T-helper 17 cell (primary cell): ENCODE measurements at places on chromosomes 2 and 18. TPM values are rescaled to one million over a fixed set of nuclear protein-coding genes. Genes with fewer than 3 reads are reported as not detected.

The NDC80 gene
- total RNA-seq: 9.6 TPM

The POLR1A gene
- 17.7 TPM for total RNA-seq

- DNase-seq: no peak
These were observed 453.2 kb downstream of the PTPRM start for GRCh38 chr18:8020132-8020846.

The NRP2 gene
- 3.1 TPM for total RNA-seq

The ICA1L gene
- 2.4 TPM for total RNA-seq

DNA sequence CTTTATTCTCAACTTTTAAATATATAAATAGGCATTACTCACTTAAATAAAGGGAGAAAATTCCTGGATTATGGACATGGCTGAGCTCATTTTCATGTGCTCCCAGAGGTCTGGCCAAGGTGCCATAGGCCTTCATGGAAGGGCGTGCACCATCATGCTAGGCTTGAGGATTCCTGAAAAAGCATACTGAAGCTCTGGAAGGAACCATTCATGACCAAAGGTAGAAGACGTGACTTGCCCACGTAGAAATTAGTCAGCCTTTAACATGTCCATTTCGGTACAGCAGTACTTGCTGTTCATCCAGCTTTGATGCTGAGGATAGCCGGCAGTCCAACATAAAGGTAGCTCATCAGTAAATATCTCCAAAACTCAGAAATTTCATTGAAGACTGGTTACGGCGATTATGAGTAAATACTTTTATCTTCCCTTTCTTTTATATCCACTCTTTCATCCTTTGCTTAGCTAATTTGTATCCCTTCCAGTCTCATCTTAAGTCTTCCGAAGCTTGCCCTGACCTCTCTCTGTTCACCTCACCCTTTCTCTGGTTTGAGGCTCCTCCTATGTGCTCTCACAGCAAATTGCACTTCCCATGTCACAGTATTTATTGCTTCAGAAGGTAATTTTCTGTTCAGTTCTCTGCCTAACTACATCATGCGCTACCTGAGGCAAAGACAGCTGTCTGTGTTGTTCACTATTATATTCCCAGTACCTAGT, 32.3 kb upstream of the ASNSD1 start:
- no peak for DNase-seq

DNA sequence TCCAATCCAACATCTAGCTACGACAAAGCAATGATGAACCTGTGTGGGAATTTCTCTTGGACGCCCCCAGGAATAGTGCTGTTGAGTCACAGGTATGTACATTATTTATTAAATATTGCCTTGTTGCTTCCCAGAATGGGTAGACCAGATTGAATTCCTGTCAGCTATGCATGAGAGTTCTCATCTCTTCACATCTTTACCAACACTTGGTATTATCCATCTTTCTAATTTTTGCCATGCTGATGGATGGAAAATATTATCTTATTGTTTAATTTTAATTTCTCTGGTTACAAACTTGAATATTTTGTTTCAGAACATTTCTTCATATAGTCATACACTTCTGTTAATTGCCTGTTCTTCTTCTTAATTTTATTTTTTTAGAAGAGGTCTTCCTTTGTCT, 9.6 kb upstream of the RAB10 start:
- no peak for DNase-seq

- DNase-seq: no peak
These were observed 9.5 kb upstream of the KIF5C start for GRCh38 chr2:148865512-148865911.

DNA sequence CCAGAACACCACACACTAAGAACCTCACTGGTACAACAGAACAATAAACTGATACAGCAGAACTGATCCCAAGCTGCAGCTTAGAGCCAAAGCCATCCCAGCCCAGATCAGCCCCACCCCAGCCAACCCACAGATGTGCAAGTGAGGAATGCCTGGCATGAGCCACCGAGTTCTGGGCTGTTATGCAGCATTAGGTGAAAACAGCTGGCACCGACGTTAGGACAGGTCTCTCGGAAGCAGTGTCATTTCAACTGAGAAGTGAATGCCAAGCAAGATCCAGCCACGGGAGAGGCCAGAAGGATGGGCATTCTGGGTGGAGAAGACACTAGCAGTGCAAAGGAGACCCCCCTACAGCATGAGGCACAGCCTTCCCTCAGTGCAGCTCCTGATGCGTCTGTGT, 38.9 kb downstream of the ADCY3 start:
- no peak for DNase-seq

- DNase-seq: no peak
These were observed 111.5 kb downstream of the MCFD2 start for GRCh38 chr2:46803911-46804670.

The TCF23 gene
- total RNA-seq: not detected

DNA sequence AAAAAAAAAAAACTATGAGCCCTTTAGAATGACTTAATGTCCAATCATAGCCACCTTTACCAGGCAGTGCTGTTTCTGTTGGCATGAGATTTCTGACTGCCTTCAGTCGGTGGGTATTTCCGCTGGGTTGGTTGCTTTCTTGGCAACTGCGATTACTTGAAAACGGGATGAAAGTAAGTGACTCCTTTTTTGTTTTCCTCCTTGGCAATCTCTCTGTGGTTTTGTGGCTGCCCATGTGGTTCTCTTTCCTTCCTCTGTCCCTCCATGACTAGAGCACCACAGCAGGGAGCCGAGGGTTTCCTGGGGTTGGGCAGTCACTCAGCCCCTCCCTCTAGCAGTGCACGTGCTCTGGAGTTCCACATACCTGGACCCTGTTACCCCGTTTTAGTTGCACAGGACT, 112.1 kb downstream of the KLHL29 start:
- no peak for DNase-seq

- no peak for DNase-seq
These were observed 79.4 kb upstream of the FOSL2 start for GRCh38 chr2:28313220-28313784.

The CHMP1B gene
- 98.5 TPM for total RNA-seq

The GULP1 gene
- not detected for total RNA-seq

GRCh38 chr18:26417190-26417589, 131.2 kb downstream of the KCTD1 start:
- DNase-seq: no peak

The ZNF521 gene
- total RNA-seq: 1.1 TPM

DNA sequence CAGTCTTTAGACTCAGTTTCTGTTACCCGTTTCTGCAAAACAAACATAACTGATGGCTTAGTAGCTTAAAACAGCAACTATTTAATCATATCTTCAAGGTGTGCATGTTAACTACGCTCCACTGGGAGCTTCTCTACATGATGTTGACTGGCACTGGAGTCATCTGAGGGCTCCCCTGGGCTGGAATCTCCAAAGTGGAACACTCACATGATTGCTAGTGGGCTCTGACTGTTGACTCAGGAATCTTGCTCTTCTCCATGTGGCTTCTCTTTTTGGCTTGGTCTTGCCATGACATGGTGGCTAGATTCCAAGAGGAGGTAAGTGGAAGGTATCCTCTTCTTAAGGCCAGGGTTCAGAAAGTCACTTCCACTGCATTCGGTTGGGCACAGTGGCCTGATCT, 160.8 kb downstream of the PMAIP1 start:
- DNase-seq: no peak

- DNase-seq: no peak
These were observed 30.3 kb upstream of the B3GNT7 start for GRCh38 chr2:231364961-231365810.

The PAX3 gene
- not detected for total RNA-seq

The STPG4 gene
- 0.21 TPM for total RNA-seq

DNA sequence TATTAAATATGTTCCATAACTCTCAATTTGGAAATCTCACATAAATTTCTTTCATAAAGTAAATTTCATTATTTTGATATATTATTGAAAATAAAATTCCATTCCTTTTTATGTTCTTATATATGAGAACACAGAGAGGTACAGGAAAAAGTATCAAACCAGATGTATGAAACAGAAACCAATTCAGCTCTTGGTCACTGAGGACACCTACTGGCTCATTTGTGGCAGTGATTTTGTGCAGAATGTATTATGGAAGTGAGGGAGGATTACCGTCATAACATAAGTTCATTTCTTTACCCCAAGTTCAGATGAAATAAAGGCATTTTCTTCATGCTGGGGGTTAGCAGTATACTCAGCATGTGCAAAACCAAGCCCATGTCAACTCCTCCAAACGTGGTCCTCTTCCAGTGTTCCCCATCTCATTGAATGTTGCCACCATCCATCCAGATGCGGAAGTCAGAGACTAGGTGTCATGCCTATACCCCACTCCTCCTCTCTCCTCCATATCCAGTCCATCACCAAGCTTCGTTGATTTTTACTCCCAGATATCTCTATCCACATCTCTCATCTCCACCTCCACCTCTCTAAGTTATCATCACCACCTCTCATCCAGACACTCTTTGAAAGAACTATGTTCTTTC, 41.7 kb upstream of the MALL start:
- no peak for DNase-seq

DNA sequence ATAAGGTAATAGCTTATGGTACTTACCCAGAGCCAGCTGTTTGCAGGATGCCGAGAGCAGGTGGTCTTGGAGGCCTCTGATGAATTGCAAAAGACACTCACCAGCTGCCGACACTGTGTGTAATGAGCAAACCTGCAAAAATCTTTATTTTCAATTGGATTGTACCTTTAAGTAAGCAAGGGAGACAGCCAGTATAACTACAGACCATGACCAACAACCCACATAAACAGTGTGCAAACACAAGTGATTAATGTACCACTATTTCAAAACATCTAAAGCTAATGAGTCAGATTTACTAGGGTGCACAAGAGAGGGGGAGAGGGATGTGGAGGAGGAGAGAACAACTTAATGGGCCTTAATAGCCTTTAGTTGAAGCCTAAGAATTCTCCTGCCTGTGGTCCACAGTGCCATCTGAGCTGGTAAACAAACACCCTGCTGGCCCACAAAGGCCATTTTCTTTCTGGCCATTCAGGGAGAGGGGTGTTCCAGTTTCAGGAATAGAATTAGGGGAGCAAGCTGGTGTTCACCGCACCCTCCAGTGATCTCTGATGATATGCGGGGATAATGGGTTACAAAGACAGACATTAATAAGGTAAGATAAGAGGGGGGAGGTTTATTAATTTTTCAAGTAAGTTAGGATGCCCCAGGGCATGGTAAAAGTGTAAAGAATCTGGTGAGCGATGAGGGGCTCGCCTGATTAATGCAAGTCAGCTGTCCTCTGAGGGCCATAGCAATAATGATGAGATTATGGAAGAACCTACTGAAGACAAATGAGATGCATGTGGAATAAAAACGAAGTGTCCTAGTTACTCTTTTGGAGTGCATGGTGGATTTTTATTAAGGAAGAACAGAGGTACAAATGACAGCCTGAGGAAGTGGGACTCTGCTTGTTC, 196.4 kb downstream of the HRH4 start:
- DNase-seq: no peak

GRCh38 chr2:12099374-12099773, 352.9 kb downstream of the LPIN1 start:
- DNase-seq: no peak

The SLC23A3 gene
- total RNA-seq: 1.0 TPM

The APCDD1 gene
- not detected for total RNA-seq

DNA sequence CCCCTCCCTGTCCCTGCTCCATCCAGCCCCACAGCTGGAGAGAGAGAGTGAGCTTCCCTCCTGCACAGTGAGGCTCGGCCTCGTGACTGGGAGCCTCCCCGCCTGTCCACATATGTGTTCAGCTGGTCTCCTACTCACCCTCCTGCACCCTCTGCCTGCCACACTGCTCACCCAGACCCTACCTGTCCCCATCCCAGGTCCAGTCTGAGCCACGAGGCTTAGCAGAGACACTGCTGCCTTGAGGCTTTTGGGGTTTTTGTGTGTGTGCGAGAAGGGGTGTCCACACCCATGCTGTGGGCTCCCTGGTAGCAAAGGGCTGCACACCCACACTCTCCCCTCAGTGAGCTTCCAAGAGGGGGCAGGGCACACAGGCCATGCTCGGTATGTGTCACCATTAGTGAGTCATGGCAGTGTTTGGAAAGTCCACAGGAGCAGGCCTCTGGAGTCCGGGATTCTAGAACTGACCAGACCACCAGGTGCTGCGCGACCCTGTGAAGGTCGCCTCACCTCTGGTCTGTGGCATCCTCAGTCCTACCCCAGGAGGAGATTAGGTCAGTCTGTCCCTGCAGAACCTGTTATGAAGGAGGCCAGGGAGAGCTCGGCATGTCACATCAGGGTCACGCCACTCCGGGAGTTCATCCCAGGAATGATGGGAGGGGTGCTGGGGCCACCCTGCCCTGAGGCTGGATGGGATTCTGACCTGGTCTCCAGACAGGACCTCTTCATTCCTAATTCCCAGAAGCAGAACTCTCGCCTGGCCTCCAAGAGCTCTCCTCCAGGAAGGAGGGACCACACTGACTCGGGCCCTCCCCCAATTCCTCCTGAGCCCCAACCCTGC, 39.9 kb upstream of the SMAD7 start:
- DNase-seq: no peak

DNA sequence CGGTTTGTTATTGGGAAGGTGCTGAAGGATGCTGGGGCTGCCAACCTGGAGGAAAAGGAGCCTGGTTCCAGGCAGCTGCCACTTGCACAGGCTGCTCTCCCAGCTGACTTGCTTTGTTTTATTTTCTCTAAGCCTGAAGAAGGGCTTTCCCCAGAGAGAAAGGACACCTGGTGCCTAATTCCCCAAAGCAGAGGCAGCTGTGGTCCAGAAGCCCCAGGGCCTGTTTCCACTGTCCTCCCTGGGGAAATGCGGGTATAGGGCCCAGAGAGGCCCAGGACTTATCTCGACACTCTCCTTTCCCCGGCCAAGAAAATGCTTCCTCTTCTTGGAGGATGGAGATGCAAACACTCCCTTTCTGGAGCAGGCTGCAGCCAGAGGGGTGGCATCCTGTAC, 30.1 kb downstream of the INO80C start:
- DNase-seq: no peak

The TGFA gene
- 3.8 TPM for total RNA-seq

DNA sequence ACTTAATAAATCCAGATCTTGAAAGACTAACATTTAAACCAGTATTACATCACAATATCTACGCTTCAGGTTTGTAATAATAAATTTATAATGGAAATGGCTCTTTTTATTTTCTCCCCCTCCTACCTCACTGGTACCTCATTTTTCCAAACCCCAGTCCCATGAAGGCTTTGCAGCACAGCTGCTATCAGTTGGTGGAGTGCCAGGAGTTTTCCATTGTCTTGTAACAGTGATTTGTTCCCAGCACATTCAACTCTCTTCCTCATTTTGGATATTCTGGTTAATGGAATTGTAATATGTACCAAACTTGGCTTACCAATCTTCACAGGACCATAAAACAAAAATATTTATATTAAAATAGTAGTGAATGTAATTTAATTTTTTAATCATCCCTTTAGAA, 91.2 kb downstream of the VRK2 start:
- DNase-seq: no peak

The MERTK gene
- total RNA-seq: 0.12 TPM

- DNase-seq: no peak
These were observed at the start of gene MSGN1 for GRCh38 chr2:17816396-17817245. TSS of gene MSGN1 (plus strand) at chr2:17816460. CDS start at chr2:17816519, 59 bp downstream.
